ENCODE measurements at places on chromosomes 2 and 18.

DNA sequence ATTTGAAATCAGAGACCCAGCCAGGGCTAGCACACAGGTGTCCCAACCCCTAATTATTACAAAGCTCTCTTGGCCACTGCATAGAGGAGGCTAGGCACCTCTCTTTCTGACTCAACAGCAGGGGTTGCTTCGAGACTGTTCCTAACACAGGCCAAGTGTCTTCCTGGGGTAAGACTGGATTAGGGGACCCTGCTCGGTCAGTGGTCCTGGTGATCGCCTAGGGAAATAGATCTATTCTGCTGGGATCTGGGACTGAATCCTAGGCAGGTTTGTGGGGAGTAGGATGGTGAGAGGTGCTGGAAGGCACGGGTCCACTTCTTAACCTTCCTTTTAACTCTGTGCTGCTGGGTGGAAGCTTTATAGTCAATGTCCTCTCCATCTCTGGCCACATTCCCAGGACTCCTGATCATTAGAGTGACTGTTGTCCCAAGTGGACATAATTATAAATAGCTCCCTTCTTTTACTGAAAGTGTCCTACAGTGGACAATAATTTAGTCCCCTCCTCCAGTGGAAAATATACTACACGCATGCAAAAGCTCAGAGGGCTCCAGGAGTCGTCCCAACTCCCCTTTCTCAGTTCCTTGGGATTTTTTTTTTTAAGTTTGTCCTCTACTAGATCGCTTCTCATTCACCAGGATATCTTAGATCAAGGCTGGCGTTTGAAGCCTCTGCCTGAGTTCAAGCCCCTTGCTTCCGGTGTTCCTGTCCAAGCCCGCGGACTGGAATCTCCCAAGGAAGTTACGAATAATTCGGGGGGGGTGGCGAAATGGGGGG is 1.3 kb upstream of the TRIB2 start:
- DNase-seq: no peak

DNA sequence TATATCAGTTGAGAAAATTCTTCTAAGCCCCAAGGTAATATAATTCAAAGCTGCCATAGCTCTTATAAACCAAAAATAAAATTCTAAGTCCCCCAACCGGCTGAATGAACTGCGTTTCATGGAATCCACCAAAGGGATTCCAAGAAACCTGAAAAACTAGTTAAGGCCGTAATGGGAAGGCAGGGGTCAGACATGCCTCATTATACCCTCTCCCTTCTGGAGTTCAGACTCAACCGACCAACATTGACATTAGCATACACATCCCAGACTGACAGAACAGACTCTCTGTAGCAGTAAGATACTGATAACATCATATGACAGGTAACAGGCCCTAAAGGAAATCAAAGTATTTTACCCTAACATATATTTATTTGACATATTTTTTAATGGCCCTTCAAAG is 31.4 kb upstream of the PHLPP1 start:
- no peak for DNase-seq

GRCh38 chr2:202521470-202521869 is 113.3 kb upstream of the FAM117B start:
- no peak for DNase-seq

- peak; percentile 18 for DNase-seq
Measured at GRCh38 chr2:120499784-120500495, 154.0 kb downstream of the INHBB start.

GRCh38 chr18:54031243-54031642 is 193.2 kb downstream of the MBD2 start:
- no peak for DNase-seq

DNA sequence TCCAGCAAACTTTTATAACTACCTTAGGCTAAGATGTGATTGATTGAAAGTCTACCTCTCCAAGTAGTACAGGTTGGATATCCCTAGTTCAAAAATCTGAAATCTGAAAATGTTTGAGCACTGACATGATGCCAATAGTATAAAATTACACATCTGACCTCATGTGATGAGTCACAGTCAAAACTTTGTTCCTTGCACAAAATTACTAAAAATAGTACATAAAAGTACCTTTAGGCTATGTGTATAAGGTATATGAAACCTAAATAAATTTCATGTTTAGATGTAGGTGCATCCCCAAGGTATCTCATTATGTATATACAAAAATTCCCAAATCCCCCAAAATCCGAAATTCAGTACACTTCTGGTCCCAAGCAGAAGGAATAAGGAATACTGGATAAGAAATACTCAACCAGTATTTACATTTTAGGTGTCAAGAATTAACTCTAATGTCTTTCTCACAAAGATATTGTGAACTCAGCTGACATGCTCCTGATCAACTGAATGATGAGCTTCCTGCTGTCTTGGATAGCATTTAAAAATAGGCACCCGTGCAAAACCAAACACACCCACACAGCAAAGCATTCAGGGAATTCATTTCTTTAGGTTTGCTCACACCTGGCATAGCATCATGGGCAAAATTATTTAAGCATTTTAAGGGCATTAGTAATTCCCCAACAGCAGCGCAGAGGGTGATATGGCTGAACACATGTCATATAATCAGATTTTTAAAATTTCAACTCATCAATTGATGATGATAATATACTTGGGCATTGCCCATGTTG is 497.4 kb upstream of the MEIS1 start:
- DNase-seq: no peak

- DNase-seq: no peak
Measured at GRCh38 chr2:83757329-83757728, 701.8 kb downstream of the SUCLG1 start.

GRCh38 chr2:176106581-176107539 is at the start of gene HOXD11:
Gene HOXD11 (plus strand): TSS chr2:176107280. CDS start chr2:176107356, 76 bp downstream.
- peak; percentile 76 for DNase-seq

DNA sequence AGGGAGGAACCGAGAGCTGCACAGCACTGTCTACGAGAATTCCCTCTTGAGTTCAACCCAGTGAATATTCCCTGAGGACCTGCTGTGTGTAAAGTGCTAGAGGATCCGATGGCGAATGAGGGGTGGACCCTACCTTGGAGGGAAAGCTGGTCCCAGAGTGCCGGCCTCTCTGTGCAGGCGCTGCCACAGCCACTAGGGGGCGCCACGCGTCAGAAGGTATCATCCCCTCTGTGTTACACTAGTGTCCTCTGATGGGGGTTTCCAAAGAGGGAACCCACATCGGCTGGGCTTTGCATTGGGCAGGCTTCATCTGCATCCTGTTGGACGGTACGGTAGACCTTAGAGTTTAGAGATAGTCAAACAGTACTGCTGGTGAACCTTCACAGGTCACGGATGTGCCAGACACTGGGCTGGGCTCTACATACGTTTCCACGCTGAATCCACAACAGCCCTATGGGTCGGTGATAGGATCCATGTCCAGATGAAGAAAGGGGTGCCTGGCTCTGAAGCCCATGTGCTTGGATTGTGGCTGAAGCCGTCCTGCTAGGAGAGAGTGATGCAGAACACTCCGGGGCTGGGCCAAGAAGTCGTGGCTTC is 39.0 kb downstream of the COA5 start:
- DNase-seq: peak; percentile 16

GRCh38 chr2:64789466-64790320 is 136.0 kb upstream of the SERTAD2 start:
- DNase-seq: no peak

- DNase-seq: no peak
Measured at GRCh38 chr18:49161627-49162026, 210.9 kb upstream of the SMAD7 start.

GRCh38 chr2:235779444-235779896 is 285.6 kb downstream of the AGAP1 start:
- DNase-seq: peak; percentile 74

DNA sequence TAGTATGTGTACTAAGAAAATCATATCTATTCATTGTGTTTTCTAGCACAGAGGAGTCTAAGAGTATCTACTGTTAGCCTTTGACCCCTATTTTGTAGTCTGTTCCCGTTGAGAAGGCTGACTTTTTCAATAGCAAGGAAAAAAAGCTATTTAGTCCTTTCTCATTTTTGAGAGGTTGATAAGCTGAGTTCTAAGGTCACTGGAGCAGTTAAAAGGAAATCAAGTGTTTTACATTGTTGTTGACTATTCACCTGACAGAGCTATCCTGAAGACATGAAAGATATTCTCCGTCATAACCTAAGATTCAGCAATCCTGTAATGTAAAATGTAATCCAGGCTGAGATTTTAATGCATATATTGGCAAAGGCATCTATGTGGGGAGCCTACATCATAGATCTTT is 280.3 kb upstream of the NRP2 start:
- no peak for DNase-seq

GRCh38 chr2:138470941-138471340 is 30.6 kb upstream of the SPOPL start:
- DNase-seq: no peak

GRCh38 chr18:29326214-29326613 is 1149.3 kb upstream of the CDH2 start:
- DNase-seq: no peak

DNA sequence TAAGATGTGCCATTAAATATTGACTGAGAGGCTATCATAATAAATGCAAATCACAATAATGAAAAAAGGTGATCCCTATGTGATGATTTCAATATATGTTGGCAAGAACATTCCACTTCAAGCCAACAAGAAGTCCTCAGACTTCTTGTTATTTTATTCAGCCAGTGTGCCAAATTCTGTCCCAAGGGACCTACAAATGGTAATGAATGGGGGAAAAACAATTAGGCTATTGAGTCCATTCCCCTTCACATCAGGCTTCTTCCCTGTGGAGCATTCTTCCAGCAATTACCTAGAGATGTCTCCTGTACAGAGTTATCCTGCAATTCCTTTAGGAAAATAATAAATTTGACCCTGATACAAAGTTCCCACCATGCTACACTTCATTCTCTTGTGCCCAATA is 144.4 kb downstream of the PIEZO2 start:
- no peak for DNase-seq

All from A172 (cell line).